ENCODE measurements at places on chromosomes 1 and 21. TPM values are rescaled to one million over a fixed set of nuclear protein-coding genes. Genes with fewer than 3 reads are reported as not detected.

- H3K4me3 ChIP-seq: peak overlapping the region; percentile 83
- H3K27me3 ChIP-seq: no peaks in the 10 kb centered on the region
- no peak for DNase-seq
Observed at GRCh38 chr1:167720965-167721616, 691 bp upstream of the MPZL1 start.

GRCh38 chr1:240667351-240667750 is 55.4 kb upstream of the GREM2 start:
- no peak for DNase-seq
- H3K36me3 ChIP-seq: no peaks in the 10 kb centered on the region
- no peaks in the 10 kb centered on the region for H3K4me1 ChIP-seq
- H3K27me3 ChIP-seq: no peaks in the 10 kb centered on the region
- H3K27ac ChIP-seq: no peak overlapping the region

DNA sequence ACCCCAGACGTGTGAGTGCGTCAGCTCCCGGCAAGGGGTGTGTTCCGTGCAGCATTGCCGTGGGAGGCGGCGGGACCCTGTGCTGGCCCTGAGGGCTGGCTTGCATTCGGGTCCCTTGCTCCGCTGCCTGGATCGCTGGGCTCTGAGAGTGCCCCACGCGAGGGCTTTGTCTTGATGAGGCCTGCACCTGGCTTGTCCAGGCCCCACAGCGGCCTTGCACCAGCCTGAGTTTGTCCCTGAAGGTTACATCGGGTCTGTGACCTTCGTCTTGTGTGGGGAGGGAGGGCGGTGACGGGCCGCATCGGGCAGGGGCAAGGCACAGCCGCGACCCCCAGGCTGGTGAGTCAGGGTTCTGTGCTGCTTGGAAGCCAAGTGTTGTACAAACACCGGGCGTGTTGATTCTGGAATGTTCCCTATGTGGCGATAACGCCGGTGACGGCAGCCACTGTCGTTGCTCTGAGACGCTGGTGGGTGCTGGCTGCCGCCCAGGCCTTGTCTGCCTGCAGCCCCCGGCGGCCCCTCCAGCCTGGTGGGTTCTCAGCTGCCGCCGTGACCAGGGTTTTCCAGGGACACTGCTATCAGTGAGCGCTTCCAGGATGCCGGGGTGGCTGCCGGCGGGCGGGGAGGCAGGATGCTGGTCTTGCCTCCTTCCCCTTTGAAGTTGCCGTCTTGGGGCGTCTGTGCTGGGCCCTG is 42.9 kb downstream of the SLX9 start:
- no peaks in the 10 kb centered on the region for H3K36me3 ChIP-seq
- no peaks in the 10 kb centered on the region for H3K4me1 ChIP-seq
- H3K4me3 ChIP-seq: no peak overlapping the region
- H3K27ac ChIP-seq: no peak overlapping the region
- no peak for DNase-seq

Gene GJA9
- not detected for total RNA-seq

DNA sequence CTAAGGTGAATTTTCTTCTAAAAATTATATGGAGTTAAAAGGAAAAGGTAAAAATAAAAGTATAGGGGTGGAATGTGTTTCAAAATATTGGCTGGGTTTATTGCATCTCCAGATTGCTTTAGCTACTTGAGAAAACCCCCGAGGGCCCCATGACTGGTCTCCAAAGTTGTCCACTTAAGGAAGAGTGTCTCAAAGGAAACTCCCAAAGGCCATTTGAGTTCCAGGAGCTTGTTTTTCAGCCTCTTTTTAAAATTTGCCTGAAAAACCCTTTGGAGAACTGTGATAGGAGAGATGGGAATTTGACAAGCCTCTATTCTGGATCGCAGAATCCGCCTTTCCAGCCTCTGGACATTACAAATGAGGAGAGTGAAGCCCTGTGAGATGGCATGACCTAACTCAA is 225.6 kb downstream of the ZNF326 start:
- H3K27ac ChIP-seq: no peak overlapping the region
- no peaks in the 10 kb centered on the region for H3K4me1 ChIP-seq
- DNase-seq: no peak
- H3K4me3 ChIP-seq: no peak overlapping the region
- H3K36me3 ChIP-seq: no peaks in the 10 kb centered on the region

GRCh38 chr1:228744356-228744755 is 9.1 kb downstream of the RHOU start:
- DNase-seq: no peak
- H3K27ac ChIP-seq: no peak overlapping the region
- peaks cover 11% of the 10 kb centered on the region for H3K4me1 ChIP-seq

DNA sequence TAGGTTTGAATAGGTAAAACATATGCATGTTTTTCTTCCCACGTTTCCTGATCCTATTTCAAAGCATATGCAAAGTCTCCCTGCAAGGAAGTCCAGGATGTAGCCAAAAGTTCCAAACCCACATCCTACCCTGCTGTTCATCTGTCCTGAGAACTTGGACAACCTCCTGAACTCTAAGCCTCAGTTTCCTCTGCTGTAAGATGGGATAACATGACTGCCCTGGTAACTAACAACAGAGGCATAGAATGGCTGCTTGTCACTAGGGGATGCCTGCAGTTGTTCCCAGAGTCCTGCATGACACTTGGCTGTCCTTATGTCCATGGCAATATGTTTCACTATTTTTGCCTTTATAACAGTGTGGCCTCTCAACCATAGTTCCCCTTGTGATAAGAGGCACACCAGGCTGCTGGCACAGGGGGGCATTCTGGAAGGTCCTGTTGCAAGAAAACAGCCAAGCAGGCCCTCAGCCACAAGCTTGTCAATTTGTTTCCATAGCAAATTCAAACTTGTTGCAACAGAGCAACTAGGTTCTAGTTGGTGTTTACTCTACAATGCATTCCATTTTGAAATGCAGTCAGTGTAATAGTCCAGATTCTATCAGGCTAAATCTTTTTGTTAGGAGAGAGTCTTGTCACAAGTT is 1.5 kb upstream of the HDGF start:
- no peak for DNase-seq
- peak overlapping the region; percentile 98 for H3K27ac ChIP-seq
- peaks cover 33% of the 10 kb centered on the region for H3K4me1 ChIP-seq
- H3K27me3 ChIP-seq: no peaks in the 10 kb centered on the region

DNA sequence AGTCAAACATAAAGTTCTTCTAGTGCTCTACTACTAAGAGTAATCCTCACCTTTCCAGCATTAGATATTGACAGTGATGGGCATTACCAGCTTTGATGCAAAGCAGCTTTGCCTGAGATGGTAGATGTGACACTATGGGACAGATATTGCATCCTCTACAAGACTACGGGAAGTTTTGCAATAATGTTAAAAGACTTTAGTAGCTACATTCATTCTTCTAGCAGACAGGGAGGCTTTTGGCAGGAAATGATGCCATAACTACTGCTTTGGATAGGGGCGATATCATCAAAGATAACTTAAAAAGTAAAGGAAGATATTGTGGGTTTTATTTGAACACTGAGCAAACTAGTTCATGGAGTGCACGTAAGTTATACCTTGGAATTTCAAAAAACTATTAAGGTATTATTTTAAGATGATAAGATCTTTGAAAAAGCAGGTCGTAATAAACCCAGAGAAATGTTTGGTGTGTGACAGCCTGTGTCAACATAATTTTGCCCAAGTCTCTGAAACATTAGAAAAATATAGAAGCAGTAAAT is 368.3 kb upstream of the TMPRSS15 start:
- H3K4me3 ChIP-seq: no peak overlapping the region
- H3K4me1 ChIP-seq: no peaks in the 10 kb centered on the region
- H3K27me3 ChIP-seq: no peaks in the 10 kb centered on the region

Gene CATSPERE
- total RNA-seq: 1.1 TPM

Gene SOX13
- 76.3 TPM for total RNA-seq

Gene AMY2A
- not detected for total RNA-seq

GRCh38 chr1:201275253-201275666 is 8.0 kb upstream of the PKP1 start:
- no peak overlapping the region for H3K4me3 ChIP-seq
- H3K27ac ChIP-seq: no peak overlapping the region
- no peak for DNase-seq
- no peaks in the 10 kb centered on the region for H3K27me3 ChIP-seq

Gene TMEM39B
- 18.1 TPM for total RNA-seq

GRCh38 chr1:172298141-172298540 is 122.3 kb upstream of the C1orf105 start:
- H3K27ac ChIP-seq: no peak overlapping the region
- DNase-seq: no peak
- no peaks in the 10 kb centered on the region for H3K4me1 ChIP-seq
- H3K4me3 ChIP-seq: no peak overlapping the region
- no peaks in the 10 kb centered on the region for H3K36me3 ChIP-seq

DNA sequence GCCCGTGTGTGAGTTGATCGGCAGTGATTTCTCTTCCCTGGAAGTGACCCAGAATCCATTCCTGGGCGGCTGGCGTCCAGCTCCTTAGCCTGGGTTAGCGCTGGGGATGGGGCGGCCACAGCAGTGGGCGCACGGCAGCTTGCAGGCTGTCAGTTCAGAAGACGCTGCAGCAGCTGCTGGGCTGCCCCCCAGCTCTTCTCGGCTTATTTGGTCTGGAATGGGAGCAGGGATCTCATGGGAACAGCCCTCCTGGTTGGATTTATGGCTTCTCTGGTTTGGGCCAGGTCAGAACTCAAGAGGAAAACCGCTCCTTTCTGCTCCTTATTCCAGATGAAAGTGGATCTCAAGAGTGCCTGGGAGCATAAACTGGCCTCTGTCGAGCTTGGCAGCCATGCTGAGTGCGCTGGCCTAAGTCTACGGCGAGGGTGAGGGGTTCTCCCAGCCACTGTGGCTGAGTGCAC is 148.2 kb downstream of the PRDM16 start:
- no peak for DNase-seq
- H3K27ac ChIP-seq: no peak overlapping the region
- H3K4me1 ChIP-seq: peaks cover 8% of the 10 kb centered on the region
- no peaks in the 10 kb centered on the region for H3K27me3 ChIP-seq
- no peaks in the 10 kb centered on the region for H3K36me3 ChIP-seq

DNA sequence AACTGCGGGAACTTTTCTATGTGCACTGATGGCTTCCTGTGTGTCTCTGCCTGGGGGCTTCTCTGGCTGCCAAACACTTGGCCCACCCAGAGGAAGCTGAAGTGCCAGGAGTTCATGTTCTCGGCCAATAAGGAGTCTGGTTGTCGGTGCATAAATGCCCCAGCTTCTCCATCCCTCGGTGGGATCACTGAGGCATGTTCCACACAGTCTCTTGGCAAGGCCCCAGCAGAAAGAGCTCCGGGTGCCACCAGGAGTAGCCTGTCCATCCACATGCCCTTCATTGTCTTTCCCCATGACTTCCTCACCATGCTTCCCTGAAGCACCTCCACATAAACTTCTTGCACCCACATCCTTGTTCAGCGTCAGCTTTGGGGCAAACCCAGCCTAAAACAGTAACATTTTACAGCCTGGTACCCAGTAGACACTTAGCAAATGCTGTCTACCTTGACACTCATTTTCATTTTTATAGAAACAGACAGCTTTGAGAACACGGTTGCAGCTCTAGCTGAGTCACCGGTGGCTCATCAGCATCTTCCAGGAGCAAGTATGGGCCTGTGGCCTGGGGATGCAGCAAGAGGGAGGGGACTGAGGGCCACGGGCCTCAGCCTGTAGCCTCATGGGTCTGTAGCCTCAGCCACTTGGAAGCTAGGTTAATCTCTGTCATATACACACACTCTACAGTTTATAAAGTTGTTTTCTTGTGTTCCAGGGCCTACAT is 14.8 kb upstream of the CDCP2 start:
- H3K27me3 ChIP-seq: no peaks in the 10 kb centered on the region
- no peaks in the 10 kb centered on the region for H3K36me3 ChIP-seq
- no peaks in the 10 kb centered on the region for H3K4me1 ChIP-seq
- H3K27ac ChIP-seq: no peak overlapping the region

DNA sequence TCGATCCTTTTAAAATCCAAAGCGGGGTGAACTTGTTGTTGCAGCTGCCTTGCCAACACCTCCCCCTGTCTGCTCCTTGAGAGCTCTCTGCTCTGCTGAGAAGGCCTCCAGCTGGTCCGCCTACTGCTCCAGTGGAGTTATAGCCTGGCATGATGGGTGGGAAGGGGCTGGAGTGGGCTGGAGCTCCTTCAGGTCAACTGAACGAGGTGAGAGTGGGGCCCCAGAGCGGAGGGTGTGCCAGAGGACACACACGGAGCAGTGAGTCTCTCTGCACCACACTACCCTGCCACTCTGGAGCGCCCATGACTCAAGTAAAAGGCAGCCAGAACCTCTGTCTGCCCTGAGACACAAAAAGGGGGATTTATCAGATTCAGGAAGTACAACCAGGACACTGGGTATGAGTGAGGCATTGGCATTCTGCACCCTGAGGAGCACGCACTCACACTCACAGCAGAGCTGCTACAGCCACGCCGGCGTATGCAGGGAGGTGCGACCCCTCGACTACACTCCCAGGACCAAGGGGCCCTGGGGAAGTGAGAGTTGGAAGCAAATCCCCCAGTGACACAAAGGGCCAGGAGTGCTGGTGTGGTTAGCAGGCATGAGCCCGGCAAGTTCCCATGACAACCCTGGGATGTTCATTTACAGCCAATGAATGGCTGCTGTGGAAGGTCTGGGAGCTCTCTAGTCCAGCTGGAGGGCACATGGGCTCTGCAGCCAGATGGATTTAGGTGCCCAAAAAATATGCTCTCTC is 28.0 kb upstream of the EVA1B start:
- no peak overlapping the region for H3K4me3 ChIP-seq
- no peaks in the 10 kb centered on the region for H3K27me3 ChIP-seq
- H3K27ac ChIP-seq: peak overlapping the region; percentile 56
- H3K36me3 ChIP-seq: peaks cover 55% of the 10 kb centered on the region
- DNase-seq: no peak
- peaks cover 41% of the 10 kb centered on the region for H3K4me1 ChIP-seq

- no peak overlapping the region for H3K27ac ChIP-seq
- no peak for DNase-seq
- H3K4me3 ChIP-seq: no peak overlapping the region
- no peaks in the 10 kb centered on the region for H3K36me3 ChIP-seq
- no peaks in the 10 kb centered on the region for H3K4me1 ChIP-seq
Observed at GRCh38 chr1:98221923-98222322, 301.1 kb upstream of the DPYD start.

DNA sequence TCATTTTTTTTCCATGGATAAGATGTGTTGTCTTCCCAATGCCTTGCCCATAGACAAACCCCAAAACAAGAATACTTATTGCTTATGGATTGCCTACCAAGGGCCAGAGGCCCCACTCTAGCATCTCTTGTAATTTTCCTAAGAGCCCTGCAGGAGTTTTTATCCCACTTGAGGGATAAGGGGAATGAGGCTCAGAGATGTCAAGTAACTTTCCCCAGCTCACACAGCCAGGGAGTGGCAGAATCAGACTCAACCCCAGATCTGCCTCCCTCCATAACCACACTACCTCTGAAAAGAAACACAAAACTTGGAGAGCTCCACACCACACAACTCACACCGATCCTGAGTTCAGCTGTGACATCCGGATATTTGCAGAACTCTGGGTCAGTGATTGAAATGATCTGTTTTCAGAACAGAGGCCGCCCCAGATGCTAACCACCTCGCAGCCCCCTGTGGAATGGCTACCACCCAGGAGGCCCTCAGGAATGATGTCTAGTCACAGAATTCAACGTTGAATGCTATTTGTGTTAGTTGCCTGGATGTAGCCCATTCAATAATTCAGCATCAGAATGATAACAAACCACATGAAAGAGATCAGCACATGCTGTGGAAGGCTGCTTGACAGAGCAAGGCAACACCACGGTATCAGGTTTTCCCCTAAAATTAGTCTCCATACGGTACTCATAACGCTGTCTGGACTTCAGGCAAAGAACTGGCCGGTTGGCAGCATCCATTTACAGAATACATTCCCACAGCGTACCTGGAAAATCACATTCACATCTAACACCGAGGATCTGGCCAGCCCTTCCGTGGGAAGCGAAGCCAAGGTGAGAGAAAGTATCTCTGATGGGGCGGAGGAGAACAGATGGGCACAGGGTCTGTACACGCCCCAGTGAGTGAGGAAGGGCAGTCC is 231.9 kb downstream of the TOMM20 start:
- peaks cover 25% of the 10 kb centered on the region for H3K4me1 ChIP-seq
- no peak for DNase-seq
- H3K4me3 ChIP-seq: no peak overlapping the region
- H3K36me3 ChIP-seq: no peaks in the 10 kb centered on the region
- no peaks in the 10 kb centered on the region for H3K27me3 ChIP-seq

Measured in upper lobe of right lung (tissue), 1 donor.